Stimulated activated CD8-positive, alpha-beta memory T cell treated with anti-CD3 and anti-CD28 coated beads, Interleukin-4, amount 100 ng/mL, for 1 hour (primary cell): ENCODE measurements at places on chromosomes 12 and 14.

DNA sequence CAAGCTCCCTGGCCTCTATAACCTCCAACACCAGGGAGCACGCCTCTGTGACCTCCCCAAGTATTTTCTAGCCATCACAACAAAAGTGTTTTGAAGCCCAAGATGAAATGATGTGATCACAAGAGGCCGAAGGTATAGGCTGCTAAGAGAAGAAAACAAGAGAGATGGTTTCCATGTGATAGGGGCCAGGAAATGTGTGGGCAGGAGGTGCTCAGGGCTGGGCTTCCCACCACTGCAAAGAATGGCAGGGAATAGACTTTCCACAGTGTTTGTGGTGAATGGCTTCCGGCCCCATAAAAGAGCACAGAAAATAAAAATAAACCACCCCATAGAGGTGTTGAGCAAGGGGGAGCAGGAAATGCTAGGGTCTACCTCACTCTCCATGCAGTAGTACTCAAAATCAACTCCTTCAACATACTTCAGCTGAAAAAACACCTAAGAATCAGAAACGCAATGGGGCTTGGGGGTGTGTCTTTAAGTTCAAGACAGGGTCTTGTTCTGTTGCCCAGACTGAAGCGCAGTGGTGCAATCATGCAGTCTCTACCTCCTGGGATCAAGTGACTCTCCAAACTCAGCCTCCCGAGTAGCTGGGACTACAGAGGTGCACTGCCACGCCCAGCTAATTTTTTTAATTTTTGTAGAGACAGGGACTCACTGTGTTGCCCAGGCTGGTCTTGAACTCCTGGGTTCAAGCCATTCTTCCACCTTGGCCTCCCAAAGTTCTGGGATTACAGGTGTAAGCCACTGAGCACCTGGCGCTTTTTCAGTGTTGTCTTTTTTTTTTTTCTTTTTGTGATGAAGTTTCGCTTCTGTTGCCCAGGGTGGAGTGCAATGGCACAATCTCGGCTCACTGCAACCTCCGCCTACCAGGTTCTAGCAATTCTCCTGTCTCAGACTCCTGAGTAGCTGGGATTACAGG lies 27.1 kb downstream of the DAD1 start:
- peak; percentile 63 for DNase-seq

GRCh38 chr12:83130178-83130577 lies 443.5 kb downstream of the TMTC2 start:
- no peak for DNase-seq

DNA sequence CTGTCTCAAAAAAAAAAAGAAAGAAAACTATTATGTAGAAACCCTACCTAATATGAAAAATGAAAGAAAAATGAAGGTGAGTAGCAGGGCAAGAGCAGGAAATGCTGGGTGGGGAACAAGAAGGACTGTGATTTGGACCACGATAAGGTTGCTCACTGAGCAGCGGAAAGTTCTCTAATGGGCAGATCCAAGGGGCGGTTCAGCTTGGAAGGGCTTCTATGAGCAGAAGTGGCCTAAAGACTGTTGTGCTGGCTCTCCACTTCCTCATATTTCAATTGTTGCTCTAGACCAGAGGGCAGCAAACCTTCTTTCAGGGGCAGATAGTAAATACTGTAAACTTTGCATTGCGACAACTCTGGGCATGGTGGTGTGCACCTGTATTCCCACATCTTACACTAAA lies 16.3 kb upstream of the NFYB start:
- DNase-seq = no peak

DNA sequence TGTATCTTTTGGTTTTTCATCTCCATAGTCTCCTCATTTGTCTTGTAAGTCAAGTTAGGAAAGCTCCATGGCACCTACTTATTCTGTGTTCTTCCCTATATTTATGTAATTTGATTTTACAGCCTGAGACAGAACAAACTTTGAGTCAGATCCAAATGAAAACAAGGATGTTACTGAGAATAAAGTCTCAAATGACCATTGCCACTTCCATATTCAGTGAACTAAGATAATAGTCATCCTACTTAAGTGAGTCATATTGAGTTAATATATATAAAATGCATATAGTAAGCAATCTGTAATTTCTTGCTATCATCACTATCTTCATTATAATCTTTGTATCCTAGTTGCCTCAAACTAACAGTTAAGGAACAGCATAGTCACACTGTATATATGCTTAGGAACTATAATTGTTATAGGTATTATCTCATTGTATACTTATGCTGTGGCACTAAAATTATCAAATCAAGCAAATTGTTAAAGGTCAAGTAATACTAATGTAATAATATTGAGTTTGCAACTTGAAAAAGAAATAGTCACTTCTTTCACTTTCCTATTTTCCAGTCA lies 30.8 kb downstream of the TMTC3 start:
- DNase-seq = no peak

GRCh38 chr14:101599234-101599885 lies 38.1 kb downstream of the DIO3 start:
- no peak for DNase-seq

GRCh38 chr12:105616971-105617540 lies 286.6 kb downstream of the C12orf75 start:
- DNase-seq = no peak

DNA sequence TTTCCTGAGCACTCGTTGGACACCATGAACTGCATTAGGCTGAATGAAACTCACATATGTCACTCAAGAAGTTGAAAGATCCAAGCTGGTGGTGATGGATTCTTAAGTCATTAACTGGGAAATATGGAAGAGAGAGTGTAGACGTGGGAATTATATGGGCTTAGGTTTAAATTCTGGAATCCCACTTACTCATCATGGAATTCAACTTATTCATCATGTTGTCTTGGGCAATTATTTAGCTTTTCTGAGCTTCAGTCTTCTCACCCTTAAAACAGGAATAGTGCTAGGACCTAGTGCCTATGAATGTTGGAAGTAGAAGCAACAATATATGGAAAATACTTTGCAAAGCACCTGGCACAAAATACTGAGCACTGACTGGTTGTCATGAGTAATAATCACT lies 292.4 kb upstream of the TBX3 start:
- DNase-seq = no peak

GRCh38 chr12:25480145-25480544 lies 72.9 kb downstream of the LMNTD1 start:
- DNase-seq = no peak

DNA sequence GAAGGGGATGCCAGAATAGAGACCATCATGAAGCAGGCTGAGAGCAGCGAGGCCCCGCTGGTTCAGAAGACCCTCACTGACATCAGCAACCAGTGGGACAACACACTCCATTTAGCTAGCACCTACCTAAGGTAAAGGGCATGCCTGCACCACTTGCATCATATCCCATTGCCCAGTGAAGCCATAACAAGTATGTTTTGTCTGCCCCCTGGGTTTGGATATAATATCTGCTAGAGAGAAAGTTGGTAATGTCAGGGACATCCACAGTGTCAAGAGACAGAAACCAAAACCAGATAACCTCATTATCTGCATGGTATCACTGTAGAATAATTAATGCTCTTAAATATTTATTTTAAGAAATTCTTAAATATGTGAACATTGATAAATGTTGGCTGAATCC lies 173.8 kb downstream of the SYNE2 start:
- DNase-seq = no peak

DNA sequence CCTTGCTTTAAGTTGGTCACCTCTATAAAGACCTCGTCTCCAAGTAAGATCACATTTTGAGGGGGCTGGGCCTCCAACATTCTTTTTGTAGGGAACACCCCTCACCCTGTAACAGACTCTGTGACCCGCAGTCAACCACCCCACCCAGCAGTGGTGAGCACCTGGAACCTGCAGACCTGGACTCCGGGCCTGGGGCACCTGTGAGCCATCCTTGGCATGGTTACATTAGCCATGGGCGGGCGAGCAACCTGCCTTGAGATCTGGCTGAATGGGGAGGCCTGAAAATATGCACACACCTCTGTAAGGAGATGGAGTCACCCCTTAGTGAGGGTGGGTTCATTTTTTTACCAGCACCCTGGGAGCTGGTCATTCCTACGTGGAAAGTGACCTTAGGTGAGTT lies 95.3 kb downstream of the RIMBP2 start:
- no peak for DNase-seq

DNA sequence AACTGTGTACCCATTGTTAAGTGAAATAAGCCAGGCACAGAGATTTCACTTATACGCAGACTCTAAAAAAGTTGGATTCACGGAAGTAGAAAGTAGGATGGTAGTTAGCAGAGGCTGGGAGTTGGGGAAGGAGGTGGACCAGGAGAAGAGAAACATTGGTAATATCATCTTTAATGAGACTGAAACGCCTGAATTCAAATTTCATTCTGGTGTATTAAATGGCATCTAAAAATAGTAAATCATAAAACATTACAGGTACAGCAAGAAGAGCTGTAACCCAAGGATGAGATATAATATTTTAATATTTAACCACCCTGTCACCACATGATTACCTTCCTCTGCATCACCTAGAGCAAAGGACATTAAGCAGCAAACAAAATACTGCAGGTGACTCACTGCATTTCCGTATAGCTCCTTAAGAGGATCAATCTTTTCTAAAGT lies 99.4 kb downstream of the EPS8 start:
- DNase-seq = no peak

GRCh38 chr12:79691511-79692248 lies 916 bp upstream of the PAWR start:
- no peak for DNase-seq

- no peak for DNase-seq
These were observed 40.0 kb downstream of the SCN8A start for GRCh38 chr12:51630986-51631385.

DNA sequence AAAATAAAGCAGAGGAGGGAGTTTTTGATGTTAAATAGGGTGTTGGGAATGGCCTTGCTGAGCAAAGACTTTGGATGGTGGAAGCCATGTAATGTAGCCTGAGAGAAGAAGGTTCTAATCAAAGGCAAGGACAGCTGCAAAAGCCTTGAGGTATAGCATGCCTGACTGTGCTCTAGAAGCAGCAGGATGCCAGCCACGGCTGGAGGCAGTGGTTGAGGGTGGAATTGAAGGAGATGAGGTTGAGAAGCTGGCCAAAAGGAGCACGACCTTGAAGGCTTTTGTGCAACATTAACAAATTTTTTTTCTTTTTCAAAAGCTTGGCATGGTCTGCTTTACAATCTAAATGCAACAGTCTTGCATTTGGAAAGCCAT lies 42.3 kb upstream of the CSRP2 start:
- DNase-seq = no peak

GRCh38 chr12:116803013-116803736 lies 65.1 kb downstream of the RNFT2 start:
- DNase-seq = no peak

GRCh38 chr14:63371033-63371432 lies 52.3 kb upstream of the GPHB5 start:
- DNase-seq = no peak
